Hepatocyte (in vitro differentiated cells): ENCODE measurements at places on chromosomes 1 and 21. TPM values are rescaled to one million over a fixed set of nuclear protein-coding genes. Genes with fewer than 3 reads are reported as not detected.

SMCP gene
- total RNA-seq: not detected in 2 replicates

RWDD3 gene
- 25.0 and 28.5 TPM in 2 replicates for total RNA-seq

LAMB3 gene
- 63.7 and 76.9 TPM in 2 replicates for total RNA-seq

FAM72A gene
- total RNA-seq: 0.83 and 0.92 TPM in 2 replicates

CCDC17 gene
- total RNA-seq: 1.3 and 1.4 TPM in 2 replicates

TMPRSS2 gene
- total RNA-seq: 113 and 121 TPM in 2 replicates

CFHR4 gene
- 2.1 and 3.4 TPM in 2 replicates for total RNA-seq

FCRL6 gene
- total RNA-seq: not detected in 2 replicates

EFHD2 gene
- total RNA-seq: 34.0 and 34.4 TPM in 2 replicates

- DNase-seq: peak; percentile 85
- H3K27me3 ChIP-seq: peaks cover 7% of the 10 kb centered on the region
- H3K27ac ChIP-seq: peak within 1 kb of the TSS; percentile 77
- no peaks in the 10 kb centered on the region for H3K4me1 ChIP-seq
- H3K4me3 ChIP-seq: peak within 1 kb of the TSS; percentile 83
Observed at GRCh38 chr1:91404151-91405012, at the start of gene HFM1. TSS of gene HFM1 (minus strand) at chr1:91404837. CDS start at chr1:91401082, 3,755 bp downstream.

DNA sequence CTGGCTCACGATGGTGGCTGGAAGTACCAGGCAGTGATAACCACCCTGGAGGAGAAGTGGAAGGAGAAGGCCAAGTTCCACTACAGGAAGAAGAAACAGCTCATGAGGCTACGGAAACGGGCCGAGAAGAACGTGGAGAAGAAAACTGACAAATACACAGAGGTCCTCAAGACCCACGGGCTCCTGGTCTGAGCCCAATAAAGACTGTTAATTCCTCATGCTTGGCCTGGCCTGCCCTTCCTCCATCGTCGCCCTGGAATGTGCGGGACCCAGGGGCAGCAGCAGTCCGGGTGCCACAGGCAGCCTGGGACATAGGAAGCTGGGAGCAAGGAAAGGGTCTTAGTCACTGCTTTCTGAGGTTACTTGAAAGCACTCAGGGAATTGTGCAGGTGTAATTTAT is 10.8 kb downstream of the IL24 start:
- DNase-seq: no peak
- H3K4me1 ChIP-seq: peaks cover 4% of the 10 kb centered on the region
- no peak overlapping the region for H3K27ac ChIP-seq
- H3K36me3 ChIP-seq: no peaks in the 10 kb centered on the region

GRCh38 chr1:76939050-76939816 is 72.0 kb downstream of the ST6GALNAC5 start:
- no peaks in the 10 kb centered on the region for H3K36me3 ChIP-seq
- H3K4me1 ChIP-seq: no peaks in the 10 kb centered on the region
- no peaks in the 10 kb centered on the region for H3K27me3 ChIP-seq
- no peak overlapping the region for H3K4me3 ChIP-seq
- no peak overlapping the region for H3K27ac ChIP-seq
- no peak for DNase-seq

GRCh38 chr21:15669247-15669646 is 60.5 kb upstream of the USP25 start:
- H3K4me3 ChIP-seq: no peak overlapping the region
- H3K27ac ChIP-seq: no peak overlapping the region
- no peak for DNase-seq

DNA sequence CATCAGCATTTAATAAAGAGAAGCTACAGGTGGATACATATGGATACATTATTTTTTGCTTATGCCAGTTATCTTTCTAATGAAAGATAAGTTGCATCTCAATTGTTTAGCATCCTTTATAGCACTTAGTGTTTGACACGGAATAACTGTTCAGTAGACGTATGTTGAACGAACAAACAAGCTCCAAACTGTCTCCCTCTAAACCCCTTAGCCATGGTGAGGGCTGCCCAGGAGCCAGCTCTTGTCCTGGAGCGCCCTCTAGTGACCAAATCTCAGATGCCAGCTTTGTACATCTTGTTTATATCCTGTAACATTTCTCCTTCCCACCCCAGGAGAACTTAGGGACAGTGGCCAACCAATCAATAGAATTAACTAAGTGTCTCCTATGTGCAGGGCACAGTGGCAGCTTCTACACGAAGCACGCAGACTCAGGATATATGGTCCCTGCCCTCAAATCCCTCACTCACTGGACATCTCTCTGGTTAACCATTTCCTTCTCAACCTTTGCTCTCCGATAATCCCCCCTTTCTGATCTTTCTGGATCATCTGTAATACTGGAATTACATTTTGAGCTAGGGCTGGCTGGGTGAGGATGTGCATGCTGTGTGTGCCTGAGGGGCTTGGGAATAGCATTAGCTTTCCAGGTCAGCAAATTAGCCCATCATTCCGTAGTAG is 22.9 kb downstream of the KCNA10 start:
- no peaks in the 10 kb centered on the region for H3K27me3 ChIP-seq
- no peaks in the 10 kb centered on the region for H3K36me3 ChIP-seq
- no peak overlapping the region for H3K27ac ChIP-seq
- H3K4me3 ChIP-seq: no peak overlapping the region

DNA sequence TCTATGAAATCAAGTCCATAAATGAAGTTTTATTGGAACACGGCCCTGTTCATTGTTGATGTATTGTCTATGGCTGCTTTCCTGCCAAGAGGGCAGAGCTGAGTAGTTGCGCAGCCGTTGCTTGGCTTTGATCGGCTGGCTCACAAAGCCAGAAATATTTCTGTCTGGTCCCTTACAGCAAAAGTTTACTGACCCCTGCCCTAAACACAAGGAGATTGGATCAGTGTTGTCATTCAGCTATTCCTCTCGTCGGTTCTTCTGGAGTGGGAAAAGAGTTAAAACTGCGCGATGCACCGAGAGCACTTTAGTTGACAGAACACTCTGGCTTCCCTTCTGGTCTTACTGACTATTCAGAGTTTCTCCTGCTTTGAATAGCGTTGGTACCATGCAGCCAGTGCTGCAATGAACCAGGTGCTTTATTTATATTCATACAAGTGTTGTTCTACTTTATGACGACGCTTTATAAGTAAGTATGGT is 868 bp downstream of the ZBTB40 start:
- DNase-seq: peak; percentile 42
- H3K27me3 ChIP-seq: no peaks in the 10 kb centered on the region
- peak overlapping the region; percentile 96 for H3K27ac ChIP-seq
- peak overlapping the region; percentile 76 for H3K4me3 ChIP-seq
- no peaks in the 10 kb centered on the region for H3K36me3 ChIP-seq

- H3K4me1 ChIP-seq: peaks cover 3% of the 10 kb centered on the region
- no peak overlapping the region for H3K4me3 ChIP-seq
- no peaks in the 10 kb centered on the region for H3K27me3 ChIP-seq
- H3K27ac ChIP-seq: no peak overlapping the region
- no peak for DNase-seq
Observed at GRCh38 chr1:48676376-48676775, 100.3 kb downstream of the BEND5 start.

- no peaks in the 10 kb centered on the region for H3K36me3 ChIP-seq
- H3K4me3 ChIP-seq: no peak overlapping the region
- peak overlapping the region; percentile 78 for H3K27ac ChIP-seq
- DNase-seq: peak; percentile 26
Observed at GRCh38 chr1:27010226-27010994, 2.2 kb downstream of the TENT5B start.

- H3K36me3 ChIP-seq: no peaks in the 10 kb centered on the region
- no peak for DNase-seq
- H3K4me1 ChIP-seq: no peaks in the 10 kb centered on the region
- no peak overlapping the region for H3K27ac ChIP-seq
- no peaks in the 10 kb centered on the region for H3K27me3 ChIP-seq
- no peak overlapping the region for H3K4me3 ChIP-seq
Observed at GRCh38 chr1:19654886-19655717, 9.6 kb upstream of the HTR6 start.

DNA sequence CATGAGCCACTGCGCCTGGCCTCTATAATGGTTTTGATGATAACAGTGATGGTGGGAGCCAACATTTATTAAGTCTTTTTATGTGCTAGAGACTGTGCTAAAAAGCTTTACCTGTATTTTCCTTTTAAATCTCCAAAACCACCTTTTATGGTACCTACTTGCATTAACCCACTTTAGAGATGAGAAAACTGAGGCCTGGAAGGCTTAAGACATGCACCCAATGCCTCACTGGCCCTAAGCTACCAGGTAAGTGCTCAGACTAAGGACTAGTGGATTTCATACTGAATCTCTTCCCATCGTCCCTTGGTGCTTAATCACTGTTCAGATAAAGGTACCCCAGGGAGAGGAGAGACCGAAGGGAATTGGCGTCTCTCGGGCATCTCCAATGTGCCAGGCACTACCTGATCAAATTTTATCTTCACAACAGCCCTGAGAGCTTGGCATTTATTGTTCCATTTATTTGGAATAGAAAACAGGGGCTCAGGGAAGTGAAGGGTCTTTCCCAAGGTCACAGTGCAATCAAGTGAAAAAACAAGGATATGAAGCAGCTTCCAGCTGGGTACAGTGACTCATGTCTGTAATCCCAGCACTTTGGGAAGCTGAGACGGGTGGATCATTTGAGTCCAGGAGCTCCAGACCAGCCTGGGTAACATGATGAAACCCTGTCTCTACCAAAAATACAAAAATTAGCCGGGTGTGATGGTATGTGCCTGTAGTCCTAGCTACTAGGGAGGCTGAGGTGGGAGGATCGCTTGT is 84.2 kb downstream of the LACTBL1 start:
- no peaks in the 10 kb centered on the region for H3K4me1 ChIP-seq
- no peaks in the 10 kb centered on the region for H3K36me3 ChIP-seq
- H3K27me3 ChIP-seq: no peaks in the 10 kb centered on the region

GRCh38 chr1:225865514-225865913 is 16.7 kb downstream of the TMEM63A start:
- peak overlapping the region; percentile 47 for H3K27ac ChIP-seq
- no peaks in the 10 kb centered on the region for H3K36me3 ChIP-seq
- no peak for DNase-seq
- H3K4me3 ChIP-seq: no peak overlapping the region
- H3K4me1 ChIP-seq: peaks cover 15% of the 10 kb centered on the region

- peaks cover 3% of the 10 kb centered on the region for H3K36me3 ChIP-seq
- no peak overlapping the region for H3K27ac ChIP-seq
- no peaks in the 10 kb centered on the region for H3K27me3 ChIP-seq
Observed at GRCh38 chr1:117077267-117077666, 17.1 kb downstream of the TTF2 start.

DNA sequence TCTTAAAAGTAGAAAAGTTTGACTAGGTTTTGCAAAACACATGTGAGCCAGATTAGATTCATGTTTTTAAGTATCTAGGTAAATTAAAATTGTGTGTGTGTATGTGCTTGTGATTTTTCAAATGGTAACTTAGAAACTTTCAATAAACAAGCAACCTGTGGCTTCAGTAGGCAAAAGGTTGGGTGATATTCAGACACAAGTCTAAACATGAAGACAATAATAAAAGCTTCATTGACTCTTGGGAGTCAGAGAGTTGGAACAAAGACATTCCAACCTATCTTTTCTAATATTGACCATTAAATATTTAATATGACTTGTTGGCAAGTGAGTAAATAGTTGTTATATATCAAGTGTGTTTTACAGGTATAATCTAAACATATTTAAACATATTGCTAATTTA is 1049.6 kb upstream of the ADGRL4 start:
- H3K27ac ChIP-seq: no peak overlapping the region
- no peaks in the 10 kb centered on the region for H3K36me3 ChIP-seq

DNA sequence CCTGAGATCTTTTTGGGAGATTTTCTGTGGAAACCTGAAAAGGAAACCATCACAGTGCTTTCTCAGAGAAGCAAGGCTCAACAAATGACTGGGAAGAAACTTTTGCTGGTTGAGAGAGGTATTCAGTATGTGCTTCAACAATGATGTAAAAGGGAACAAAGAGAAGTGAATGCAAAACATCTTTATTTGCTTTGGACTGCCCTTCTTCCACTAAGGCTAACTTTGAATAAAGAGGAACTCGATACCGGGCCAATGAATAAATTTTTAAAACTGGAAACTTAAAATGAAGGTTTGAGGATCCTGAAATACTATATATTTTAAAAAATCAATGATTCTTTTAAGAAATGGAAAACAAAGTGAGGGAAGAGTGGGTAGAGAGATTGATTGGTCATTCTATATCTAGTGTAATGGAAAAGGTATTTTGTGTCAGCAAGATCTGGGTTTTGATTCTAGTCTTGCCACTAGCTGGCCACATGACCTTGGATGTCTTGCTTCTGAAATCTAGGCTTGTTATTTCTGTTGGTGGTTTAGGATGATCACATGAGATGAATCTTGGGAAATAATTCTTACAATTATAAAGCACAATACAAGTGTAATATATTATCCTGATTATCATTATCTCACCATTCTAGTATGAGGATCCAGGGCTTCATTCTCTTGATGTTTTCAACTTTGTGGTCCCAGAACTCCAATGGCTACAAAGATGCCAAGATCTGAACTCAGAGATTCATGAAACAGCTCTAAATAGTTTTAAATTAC is 34.6 kb upstream of the APOBEC4 start:
- no peaks in the 10 kb centered on the region for H3K27me3 ChIP-seq
- no peaks in the 10 kb centered on the region for H3K36me3 ChIP-seq
- no peak for DNase-seq

DNA sequence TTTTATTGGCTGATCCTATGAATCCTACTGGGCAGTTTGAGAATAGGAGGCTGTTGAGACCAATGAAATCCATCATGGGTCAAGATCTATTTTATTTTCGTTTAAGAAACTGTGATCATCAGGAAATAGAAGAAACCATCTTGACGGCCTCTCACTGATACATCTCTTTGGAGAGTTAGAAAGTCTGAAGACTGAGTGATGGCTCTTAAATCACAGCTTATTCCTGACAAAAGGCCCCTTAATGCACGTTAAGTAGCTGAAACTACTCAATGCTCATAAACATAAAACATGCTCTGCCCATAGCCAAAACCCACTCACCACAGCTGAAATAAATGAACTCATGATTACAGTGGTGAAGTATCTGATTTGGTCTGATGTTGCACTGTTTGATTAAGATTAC is 784.5 kb upstream of the NEGR1 start:
- no peak for DNase-seq
- no peak overlapping the region for H3K27ac ChIP-seq
- H3K27me3 ChIP-seq: no peaks in the 10 kb centered on the region
- H3K4me3 ChIP-seq: no peak overlapping the region
- no peaks in the 10 kb centered on the region for H3K36me3 ChIP-seq

- peak; percentile 13 for DNase-seq
- no peaks in the 10 kb centered on the region for H3K36me3 ChIP-seq
- no peaks in the 10 kb centered on the region for H3K4me1 ChIP-seq
- no peaks in the 10 kb centered on the region for H3K27me3 ChIP-seq
- no peak overlapping the region for H3K4me3 ChIP-seq
Observed at GRCh38 chr1:84603941-84604830, 29.9 kb upstream of the CTBS start.

DNA sequence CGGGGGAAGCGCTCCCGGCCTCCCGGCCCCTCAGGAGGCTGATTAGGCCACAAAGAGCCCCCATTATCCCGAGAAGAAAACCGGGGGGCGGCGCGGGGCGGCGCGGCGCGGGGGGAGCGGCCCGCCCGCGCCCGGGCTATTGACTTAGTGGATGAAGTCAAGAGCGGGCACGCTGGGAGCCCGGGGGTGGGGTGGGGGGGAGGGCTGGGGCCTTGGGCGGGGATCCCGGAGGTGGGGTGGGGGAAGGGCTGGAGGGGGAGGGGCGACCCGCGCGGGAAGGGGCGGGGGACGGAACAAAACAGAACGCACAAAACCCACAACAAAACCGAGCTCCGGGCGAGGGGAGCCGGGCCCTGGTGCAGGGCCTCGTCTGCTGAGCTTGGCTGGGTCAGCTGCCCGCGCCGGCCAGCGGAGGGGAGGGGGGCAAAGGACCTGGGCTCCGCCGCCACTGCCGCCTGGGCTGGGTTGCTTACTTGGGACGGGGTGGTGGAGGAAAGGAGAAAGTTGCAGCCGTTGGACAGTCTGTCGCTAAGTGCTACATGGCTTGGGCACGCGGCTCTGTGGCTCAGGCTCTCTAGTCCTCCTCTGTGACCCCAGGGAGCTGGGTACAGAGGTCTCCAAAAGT is 16.3 kb downstream of the PAX7 start:
- no peak overlapping the region for H3K27ac ChIP-seq
- peaks cover 12% of the 10 kb centered on the region for H3K4me1 ChIP-seq
- H3K4me3 ChIP-seq: no peak overlapping the region
- H3K36me3 ChIP-seq: no peaks in the 10 kb centered on the region
